ENCODE measurements at places on chromosomes 12 and 14.
A peak's percentile ranks its signal among the peaks of the same experiment; 100 is the strongest.

DNA sequence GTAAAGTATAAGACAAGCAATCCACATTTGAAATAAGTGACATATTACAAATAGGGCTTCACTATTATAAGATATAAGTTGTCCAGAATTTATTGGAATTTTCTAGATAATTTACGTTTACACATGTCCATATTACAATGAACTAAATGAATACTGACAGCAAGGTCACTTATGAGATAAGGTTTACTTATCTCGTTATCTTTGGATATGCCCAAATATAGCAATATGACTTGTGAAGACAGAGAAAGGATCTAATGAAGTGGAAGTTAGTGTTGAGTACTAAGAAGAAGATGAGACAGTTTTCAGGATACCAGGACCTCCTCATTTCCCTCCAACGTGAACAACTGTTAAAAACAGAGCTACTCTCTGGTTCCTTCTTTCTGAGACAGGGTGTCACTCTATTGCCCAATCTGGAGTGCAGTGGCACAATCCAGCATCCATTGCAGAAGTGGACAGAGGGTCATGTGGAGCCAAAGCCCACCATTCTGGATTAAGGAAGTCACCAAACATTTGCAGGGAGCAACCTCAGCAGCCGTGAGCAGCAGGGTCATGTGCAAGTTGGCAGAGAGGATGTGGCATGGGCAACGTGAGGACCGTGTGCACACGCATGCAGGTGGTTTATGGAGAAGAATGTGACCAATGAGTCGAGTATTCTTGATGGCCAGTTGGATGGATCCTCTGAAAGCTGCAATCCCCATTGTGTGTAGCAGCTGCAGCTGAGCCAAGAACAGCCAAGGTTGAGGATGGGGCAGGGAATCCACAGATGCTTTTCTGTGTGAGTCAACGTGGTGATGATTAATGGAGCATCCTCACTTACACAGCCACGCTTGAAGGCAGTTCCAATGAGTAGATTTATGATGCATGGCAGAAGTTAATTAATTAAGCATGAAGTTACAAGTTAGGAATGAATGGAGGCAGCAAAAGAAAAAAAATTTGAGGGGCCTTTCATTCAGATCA, 111.0 kb downstream of the BICD1 start:
- DNase-seq = no peak

GRCh38 chr14:93231129-93231979, 24.3 kb downstream of the UBR7 start:
- no peak for DNase-seq

DNA sequence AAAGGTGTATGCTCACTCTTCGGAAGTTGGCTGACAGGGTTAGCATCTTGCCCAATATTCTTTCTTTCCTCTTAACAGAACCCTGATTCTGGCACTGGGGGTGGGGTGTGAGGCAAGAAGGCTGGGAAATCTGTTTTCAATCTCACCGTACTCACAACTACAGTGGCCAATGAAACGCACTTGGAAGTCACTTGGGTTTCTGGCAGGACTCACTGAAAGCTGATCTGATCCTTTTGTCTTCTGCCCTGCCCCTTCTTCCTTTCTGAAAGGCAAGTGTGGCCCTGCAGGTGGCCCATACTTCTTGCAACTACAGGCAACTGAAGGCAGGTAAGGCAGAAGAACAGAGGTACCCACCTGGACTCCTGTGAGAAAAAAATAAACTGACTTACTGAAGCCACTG, 106.9 kb downstream of the STXBP6 start:
- no peak for DNase-seq

DNA sequence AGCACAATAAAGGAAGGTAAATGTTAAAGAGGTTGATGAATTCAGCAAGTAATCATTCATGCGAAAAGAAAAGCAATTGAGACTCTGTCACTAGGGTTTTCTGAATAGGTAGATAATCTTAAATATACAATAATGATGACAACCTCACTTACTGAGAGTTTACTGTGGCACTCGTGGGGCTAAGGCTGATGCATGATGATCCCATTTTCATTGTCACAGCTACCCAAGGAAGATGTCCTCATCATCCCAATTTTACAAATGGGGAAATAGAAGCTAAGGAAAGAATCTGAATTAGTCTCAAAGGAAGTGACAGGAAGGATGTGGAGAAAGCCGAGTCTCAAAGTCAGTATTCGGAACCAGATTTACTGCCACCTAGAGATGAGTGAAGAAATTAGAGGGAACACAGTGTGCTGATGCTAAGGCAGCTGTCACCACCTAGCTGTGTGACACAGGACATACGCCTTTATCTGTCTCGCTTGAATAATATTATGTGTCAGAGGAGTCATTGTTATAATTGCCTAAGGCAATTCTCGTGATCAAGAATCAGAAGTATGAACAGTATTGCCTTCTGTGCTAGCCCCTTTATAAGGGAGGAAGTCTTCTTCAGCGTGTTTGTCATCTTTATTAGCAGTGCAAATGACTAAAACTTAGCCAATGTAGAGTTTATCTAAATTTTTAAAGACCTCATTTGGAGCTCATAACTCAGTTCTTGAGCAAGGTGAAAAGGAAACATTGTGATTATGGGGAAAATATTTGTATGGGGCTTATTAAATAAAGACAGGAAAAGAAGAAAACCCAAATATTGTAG, 63.2 kb downstream of the ERGIC2 start:
- DNase-seq = peak; percentile 7
